ENCODE measurements at places on chromosomes 7 and 10. TPM values are rescaled to one million over a fixed set of nuclear protein-coding genes. Genes with fewer than 3 reads are reported as not detected.

DNA sequence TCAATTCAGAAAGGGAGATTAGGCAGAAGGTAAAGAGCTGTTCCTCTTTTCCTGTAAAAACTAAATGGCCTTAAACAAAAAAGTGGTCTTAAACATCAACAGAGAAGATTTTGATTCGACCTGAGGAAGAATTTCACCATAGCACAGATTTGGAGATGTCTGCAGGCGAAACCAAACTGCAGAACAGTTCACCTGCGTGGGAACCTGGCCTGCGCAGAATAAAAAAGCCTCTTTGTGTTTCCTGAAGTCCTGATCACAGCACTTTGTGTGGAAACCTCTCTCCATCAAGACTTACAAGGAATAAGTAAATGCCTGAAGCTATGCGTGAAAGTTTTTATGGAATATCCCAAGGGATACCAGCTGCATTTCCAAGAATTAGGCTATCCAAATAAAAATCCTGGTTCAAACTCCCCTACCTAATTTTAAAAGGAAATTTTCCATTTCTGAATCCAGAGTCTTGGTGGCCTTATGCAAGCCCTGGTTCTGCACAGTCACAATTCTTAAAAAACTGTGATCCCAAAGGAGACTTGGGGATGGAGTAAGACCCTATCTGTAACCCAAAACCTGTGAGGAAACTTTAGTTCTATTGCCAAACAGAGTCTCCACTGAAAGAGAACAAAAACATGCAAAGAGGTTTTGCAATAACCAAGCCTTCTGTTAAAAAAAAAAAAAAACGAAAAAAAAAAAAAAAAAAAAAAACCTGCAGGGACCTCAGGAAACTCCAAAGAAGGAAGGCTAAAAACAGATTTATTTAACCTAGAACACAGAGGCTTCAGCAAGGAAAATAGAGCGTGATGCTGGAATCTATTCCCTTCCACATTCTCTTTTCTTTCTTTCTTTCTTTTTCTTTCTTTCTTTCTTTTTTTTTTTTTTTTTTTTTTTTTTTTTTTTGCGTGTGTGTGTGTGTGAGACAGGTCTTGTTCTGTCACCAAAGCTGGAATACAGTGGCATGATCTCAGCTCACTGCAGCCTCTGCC lies 10.4 kb downstream of the CALML3 start:
- H3K4me1 ChIP-seq, result no peaks in the 10 kb centered on the region
- H3K27me3 ChIP-seq, result no peaks in the 10 kb centered on the region
- no peaks in the 10 kb centered on the region for H3K36me3 ChIP-seq
- H3K27ac ChIP-seq, result no peak overlapping the region
- DNase-seq, result peak; percentile 1

DNA sequence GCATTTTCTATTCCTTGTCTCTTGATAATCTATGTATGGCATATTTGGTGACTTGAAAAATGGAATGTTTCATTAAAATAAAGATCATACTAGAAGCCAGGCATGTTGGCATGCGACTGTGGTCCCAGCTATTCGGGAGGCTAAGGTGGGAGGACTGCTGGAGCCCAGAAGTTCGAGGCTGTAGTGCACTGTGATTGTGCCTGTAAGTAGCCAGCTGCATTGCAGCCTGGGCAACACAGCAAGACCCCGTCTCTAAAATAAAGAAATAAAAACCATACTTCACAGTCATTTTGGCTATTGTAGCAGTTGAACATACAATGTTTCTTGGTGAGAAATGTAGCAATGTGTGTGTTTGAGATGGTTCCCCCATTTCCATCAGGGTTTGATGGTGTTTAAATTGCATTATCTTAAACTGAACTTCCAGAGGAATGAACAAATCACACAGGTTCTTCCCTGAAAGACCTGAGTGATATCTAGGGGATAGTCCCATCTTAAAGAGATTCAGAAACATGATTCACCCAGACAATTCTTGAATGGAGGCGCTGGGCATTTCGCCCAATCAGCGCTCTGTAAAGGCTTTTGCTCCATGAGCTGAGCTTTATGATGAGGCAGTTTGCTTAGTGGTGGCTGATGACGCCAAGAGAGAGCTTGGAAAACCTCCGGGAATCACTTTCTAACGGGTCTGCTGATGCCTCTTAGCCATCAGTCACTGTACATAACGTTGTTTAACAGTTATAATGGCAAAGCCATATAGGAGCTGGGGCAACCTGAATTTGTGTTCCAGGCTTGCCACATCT lies 19.4 kb upstream of the BTBD16 start:
- H3K4me3 ChIP-seq, result no peak overlapping the region
- H3K27ac ChIP-seq, result no peak overlapping the region
- no peaks in the 10 kb centered on the region for H3K27me3 ChIP-seq

- no peak for DNase-seq
- H3K27me3 ChIP-seq, result no peaks in the 10 kb centered on the region
- no peak overlapping the region for H3K4me3 ChIP-seq
- peaks cover 13% of the 10 kb centered on the region for H3K4me1 ChIP-seq
Observed at GRCh38 chr10:44935966-44936295, 23.7 kb upstream of the RASSF4 start.

DNA sequence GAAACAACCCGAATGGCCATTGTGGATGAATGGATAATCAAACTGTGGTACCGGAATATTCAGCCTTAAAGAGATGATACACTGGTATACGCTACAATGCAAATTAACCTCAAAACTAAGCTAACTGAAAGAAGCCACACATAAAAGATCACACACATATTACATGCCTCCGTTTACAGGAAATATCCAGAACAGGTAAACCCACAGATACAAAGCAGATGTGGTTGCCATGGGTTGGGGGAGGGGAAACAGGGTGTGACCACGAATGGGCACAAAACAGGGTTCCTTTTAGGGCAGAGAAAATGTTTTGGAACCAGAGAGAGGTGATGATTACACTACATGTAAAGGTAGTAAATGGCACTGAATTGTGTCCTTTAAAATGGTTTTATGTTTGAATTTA lies 16.6 kb downstream of the ESYT2 start:
- no peak overlapping the region for H3K4me3 ChIP-seq
- H3K27me3 ChIP-seq, result no peaks in the 10 kb centered on the region

DNA sequence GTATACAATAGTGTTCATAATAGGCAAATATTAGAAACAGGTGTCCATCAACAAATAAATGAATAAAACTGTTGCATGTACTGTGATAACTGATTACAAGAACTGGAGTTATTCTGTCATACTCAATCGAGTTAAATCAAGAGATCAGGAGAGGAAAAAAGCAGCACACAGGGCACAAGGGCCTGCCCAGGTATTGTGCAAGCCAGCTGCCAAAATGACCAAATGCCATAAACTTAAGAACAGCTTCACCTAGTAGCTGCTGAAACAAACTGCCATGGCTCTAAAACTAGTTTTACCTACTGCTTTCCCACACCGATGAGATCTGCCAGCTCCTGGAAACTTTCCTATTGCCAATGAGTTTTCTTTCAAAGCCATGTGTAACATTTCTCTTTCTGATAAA lies 12.2 kb downstream of the GSAP start:
- H3K4me1 ChIP-seq, result peaks cover 9% of the 10 kb centered on the region
- H3K27ac ChIP-seq, result no peak overlapping the region
- H3K27me3 ChIP-seq, result no peaks in the 10 kb centered on the region
- no peak overlapping the region for H3K4me3 ChIP-seq
- DNase-seq, result peak; percentile 76
- H3K36me3 ChIP-seq, result no peaks in the 10 kb centered on the region

DNA sequence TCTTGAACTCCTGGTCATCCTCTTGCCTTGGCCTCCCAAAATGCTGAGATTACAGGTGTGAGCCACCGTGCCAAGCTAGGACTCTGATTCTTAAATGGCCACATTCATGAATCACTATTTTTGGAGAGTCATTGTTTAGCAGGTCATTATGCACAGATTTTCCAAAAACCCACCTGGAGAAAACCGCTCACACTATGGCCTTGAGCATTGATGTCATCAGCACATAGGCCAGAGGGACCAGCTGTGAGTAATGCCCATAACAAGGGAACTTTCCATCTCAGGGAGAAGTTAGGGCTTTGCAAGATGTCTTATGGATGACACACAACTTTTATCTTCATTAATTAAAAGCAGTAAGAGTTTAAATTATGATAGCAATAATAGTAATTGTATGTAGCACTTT lies 86.4 kb upstream of the KIF5B start:
- DNase-seq, result no peak
- H3K4me1 ChIP-seq, result peaks cover 21% of the 10 kb centered on the region
- H3K27ac ChIP-seq, result no peak overlapping the region
- no peaks in the 10 kb centered on the region for H3K27me3 ChIP-seq
- H3K4me3 ChIP-seq, result no peak overlapping the region
- no peaks in the 10 kb centered on the region for H3K36me3 ChIP-seq

GRCh38 chr7:98229441-98229840 lies 18.2 kb downstream of the BHLHA15 start:
- no peaks in the 10 kb centered on the region for H3K27me3 ChIP-seq
- peaks cover 59% of the 10 kb centered on the region for H3K36me3 ChIP-seq
- DNase-seq, result no peak
- H3K27ac ChIP-seq, result no peak overlapping the region
- no peak overlapping the region for H3K4me3 ChIP-seq

- no peaks in the 10 kb centered on the region for H3K4me1 ChIP-seq
- H3K27ac ChIP-seq, result no peak overlapping the region
- no peak overlapping the region for H3K4me3 ChIP-seq
- no peaks in the 10 kb centered on the region for H3K27me3 ChIP-seq
- peaks cover 26% of the 10 kb centered on the region for H3K36me3 ChIP-seq
Observed at GRCh38 chr7:39703144-39703543, 79.8 kb downstream of the RALA start.

The HMX2 gene
- not detected for total RNA-seq

The PVRIG gene
- 1.4 TPM for total RNA-seq

The PNLIPRP2 gene
- total RNA-seq, result not detected

The IFIT1B gene
- total RNA-seq, result not detected
